ENCODE measurements at places on chromosomes 13 and 19.

DNA sequence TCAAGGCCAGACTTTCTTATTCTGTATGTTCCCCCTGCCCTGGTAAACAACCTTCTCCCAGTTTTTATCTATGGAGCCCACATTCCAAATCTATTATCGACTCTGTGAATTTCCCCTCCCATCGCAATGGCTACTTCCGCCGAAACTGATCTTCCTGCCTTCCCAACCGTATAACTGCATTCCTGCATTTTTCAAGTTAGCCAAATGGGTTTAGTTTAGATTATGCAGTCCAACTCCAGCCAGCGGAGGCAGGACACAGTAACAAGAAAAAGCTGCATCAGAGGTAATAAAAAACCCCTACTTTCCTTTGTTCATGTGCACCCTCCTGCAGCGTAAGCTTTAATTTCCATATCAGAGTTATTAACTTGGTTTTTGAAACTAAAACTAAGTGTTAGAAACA lies 112.2 kb upstream of the ZNF91 start:
- DNase-seq: no peak

DNA sequence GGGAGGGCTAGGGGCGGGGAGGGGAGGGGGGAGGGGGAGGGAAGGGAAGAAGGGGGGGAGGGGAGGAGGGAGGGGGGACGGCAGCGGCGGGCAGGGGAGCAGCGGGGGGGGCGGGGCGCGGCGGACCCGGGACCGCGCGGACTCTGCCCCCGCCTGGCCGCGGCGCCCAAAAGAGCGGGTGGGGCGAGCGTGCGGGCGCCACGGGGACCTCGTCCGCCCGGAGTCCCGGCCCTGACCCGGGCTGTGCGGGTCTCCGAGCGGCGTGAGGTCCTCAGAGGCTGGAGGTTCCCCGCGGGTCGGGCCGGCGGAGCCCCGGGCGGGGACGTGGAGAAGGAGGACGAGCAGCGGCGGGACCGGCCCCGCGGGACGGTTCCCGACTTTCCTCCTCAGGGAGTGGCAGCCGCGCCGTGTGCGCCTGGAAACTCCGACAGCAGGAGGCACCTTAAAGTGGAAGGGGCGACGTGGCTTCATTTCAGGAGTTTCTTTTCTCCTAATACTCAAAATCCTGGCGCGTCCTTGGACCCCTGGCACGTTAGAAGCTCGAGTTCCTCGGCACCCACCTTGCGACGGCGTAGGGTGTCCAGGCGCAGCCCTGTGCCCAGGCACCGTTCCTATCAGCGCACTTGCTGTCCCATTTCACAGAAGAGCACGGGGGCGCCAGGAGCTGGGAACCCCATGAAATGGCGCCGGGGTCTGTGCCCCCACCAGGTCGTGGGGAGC lies 518 bp upstream of the PLPP2 start:
- no peak for DNase-seq

GRCh38 chr13:45809801-45810394 lies 41.7 kb downstream of the SIAH3 start:
- no peak for DNase-seq

DNA sequence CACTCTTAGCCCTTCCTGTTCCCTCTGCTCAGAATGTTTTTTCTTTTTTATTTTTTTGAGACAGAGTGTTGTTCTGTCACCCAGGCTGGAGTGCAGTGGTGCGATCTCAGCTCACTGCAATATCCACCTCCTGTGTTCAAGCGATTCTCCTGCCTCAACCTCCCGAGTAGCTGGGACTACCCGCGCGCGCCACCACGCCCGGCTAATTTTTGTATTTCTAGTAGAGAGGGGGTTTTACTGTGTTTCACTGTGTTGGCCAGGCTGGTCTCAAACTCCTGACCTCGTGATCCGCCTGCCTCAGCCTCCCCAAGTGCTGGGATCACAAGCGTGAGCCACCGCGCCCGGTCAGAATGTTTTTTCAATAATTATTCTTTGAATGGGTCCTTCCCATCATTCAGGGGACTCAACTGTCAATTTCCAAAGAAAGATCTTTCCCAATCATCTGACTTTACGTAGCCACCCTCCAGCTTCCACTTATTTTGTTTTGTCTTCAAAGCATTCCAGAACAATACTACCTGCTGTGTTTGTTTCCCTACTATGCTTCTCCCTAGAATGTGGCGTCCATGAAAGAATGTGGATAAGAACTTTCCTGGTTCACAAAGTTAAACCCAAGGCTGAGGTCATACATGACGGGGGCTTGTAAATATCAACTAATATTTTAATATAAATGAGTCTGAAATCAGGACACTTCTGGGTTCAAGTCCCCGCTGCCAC lies 1.2 kb downstream of the NDUFA7 start:
- no peak for DNase-seq

Measured in CD4-positive, alpha-beta T cell treated with Interleukin-2 at 100 ng/mL for 4 hours (primary cell).